WTC11 (cell line): ENCODE measurements at places on chromosomes 7 and 10. TPM values are rescaled to one million over a fixed set of nuclear protein-coding genes. Genes with fewer than 3 reads are reported as not detected.

- H3K27me3 ChIP-seq: no peaks in the 10 kb centered on the region
- no peaks in the 10 kb centered on the region for H3K4me1 ChIP-seq
- DNase-seq: no peak
- H3K27ac ChIP-seq: no peak overlapping the region
These were observed 578.2 kb downstream of the ANKRD7 start for GRCh38 chr7:118802726-118803125.

DNA sequence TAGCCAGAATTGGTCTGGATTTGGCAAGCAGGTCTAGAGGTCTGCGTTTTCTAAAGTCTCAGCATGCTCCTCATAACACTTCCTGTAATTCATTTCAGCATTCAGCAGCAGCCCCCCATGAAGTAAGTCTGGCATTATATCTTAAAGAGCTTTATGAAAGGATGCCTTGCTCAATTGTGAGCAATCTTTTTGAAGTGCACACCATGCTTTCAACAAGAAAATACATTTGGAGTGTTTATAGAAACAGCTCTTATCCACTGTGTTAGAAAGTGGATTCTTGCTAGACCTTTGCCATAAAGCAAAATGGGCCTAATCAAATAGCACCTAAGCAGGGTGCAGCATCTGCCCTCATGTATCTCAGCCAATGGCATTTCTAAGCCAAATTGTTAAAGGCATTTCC, 378.0 kb upstream of the AKR1E2 start:
- H3K36me3 ChIP-seq: 0 out of 2 replicates have a peak, but pooled peaks cover 3% of the 10 kb centered on the region
- no peak for DNase-seq
- H3K27me3 ChIP-seq: no peaks in the 10 kb centered on the region
- H3K4me3 ChIP-seq: no peak overlapping the region
- no peak overlapping the region for H3K27ac ChIP-seq
- peaks cover 18% of the 10 kb centered on the region for H3K4me1 ChIP-seq

DNA sequence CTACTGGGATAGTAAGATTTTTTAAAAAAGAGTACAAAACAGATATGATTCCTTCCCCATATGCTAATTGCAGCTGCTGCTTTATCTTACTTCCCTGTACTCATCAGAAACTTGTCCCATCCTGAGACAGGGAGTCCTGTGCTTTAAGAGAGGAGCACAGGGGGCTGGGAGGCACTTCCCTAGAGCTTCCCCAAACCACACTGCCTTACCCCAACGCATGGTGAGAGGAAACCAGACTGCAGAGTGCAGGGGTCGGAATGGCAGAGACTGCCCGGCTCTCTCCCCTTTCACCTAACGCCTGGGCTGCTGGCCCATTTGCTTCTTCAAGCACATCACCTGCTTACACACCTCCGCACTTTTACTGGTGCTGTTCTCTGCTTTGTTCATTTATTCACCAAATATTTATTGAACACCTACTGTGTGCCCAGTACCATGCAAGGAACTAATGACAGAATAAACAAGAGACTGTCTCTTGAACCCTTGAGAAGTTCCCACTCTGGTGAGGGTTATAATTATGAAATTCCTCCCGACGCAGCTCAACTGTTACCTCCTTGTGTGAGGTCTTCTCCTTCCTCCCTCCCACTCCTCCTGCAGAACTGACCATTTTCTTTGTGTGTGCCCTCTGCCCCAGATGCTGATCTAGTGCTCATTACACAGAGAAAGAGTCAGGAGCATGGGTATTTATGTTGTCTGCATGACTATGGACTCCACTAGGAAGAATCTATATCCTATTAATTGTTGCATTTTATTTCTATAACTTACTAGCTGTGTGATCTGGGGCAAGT, 289.7 kb downstream of the TCF7L2 start:
- H3K4me1 ChIP-seq: no peaks in the 10 kb centered on the region
- H3K36me3 ChIP-seq: no peaks in the 10 kb centered on the region
- H3K4me3 ChIP-seq: no peak overlapping the region
- H3K27ac ChIP-seq: no peak overlapping the region
- DNase-seq: no peak
- H3K27me3 ChIP-seq: no peaks in the 10 kb centered on the region

DNA sequence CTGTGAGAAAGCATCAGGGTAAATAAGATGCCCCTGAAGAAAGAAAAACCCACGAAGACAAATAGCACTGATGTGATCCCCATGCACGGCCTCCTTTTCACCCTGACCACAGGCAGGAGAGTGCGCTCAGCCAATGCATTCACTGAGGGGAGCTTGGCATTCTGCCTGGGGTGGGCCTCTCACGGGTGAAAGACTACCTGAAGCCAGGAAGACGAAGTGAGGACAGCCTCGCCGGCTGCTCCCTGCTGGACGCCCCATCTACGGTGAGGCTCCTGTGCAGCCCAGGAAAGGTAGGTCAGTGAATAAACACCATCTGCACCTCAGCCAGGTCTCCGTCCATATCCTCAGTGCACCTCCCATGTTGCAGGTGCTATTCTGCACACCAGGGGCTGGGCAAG, 32.0 kb downstream of the CPXM2 start:
- peaks cover 20% of the 10 kb centered on the region for H3K4me1 ChIP-seq
- H3K27me3 ChIP-seq: no peaks in the 10 kb centered on the region
- H3K36me3 ChIP-seq: 0 out of 2 replicates have a peak, but pooled peaks cover 4% of the 10 kb centered on the region
- no peak overlapping the region for H3K4me3 ChIP-seq
- H3K27ac ChIP-seq: no peak overlapping the region

- H3K4me3 ChIP-seq: no peak overlapping the region
- DNase-seq: no peak
- no peaks in the 10 kb centered on the region for H3K4me1 ChIP-seq
- no peak overlapping the region for H3K27ac ChIP-seq
- H3K27me3 ChIP-seq: peaks cover 10% of the 10 kb centered on the region
These were observed 256.0 kb upstream of the AUTS2 start for GRCh38 chr7:69342154-69342884.

The LRRC17 gene
- total RNA-seq: 1.4 to 1.8 TPM (median 1.6 TPM) in 3 replicates

DNA sequence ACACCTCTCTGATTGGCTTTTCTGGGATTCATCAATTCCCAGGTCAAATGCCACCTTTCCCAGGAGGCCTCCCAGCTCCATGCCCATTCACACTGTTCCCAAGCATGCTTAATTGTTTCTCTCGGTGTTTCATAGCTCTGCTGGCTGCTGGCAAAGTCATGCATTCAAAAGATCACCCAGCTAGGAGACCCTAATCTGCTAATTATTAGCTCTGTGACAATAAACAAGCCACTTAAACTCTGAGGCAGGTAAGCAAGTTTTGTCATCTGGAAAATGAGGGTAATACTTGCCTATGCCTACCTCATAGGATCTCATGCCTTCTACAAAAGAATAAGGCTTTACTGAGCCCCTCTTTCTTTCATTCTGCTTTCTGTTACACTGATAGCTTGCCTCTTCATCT, 828 bp upstream of the KEL start:
- peaks cover 3% of the 10 kb centered on the region; the same call in 1 of the 2 replicates for H3K27me3 ChIP-seq
- H3K27ac ChIP-seq: no peak overlapping the region
- H3K36me3 ChIP-seq: no peaks in the 10 kb centered on the region; the same call in 1 of the 2 replicates
- no peak overlapping the region for H3K4me3 ChIP-seq

DNA sequence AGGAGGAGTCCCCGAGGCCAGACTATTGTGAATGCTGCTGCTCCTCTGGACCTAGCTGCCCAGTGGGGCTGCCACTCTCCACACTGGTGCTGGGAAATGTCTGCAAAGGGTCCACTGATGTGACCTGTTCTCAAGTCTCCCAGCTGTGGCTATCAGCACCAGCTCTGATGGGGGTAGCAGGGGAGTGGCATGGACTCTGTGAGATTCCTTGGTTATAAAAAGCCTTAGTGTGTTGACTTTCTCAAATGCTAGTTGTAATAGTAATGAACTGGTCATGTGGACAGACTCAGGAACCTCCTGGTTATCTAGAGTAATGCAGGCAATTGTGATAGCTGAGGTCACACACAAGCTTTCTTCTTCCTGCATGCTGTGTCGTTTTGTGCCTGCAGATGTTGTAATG, 34.1 kb upstream of the ARMC3 start:
- no peak overlapping the region for H3K4me3 ChIP-seq
- peaks cover 20% of the 10 kb centered on the region for H3K36me3 ChIP-seq
- no peaks in the 10 kb centered on the region for H3K27me3 ChIP-seq

The FAM221A gene
- total RNA-seq: 22.6 to 24.9 TPM (median 23.3 TPM) in 3 replicates

The FGFBP3 gene
- total RNA-seq: 53.0 to 68.2 TPM (median 55.0 TPM) in 3 replicates
